Adrenal gland (tissue), 19 donors: ENCODE measurements at places on chromosomes 16 and 17.
A peak's percentile ranks its signal among the peaks of the same experiment; 100 is the strongest.

GRCh38 chr17:17156511-17156910, 49.6 kb downstream of the PLD6 start:
- peaks cover 94% of the 10 kb centered on the region for H3K36me3 ChIP-seq
- DNase-seq: no peak
- H3K27ac ChIP-seq: no peak overlapping the region
- no peak overlapping the region for H3K4me3 ChIP-seq
- no peaks in the 10 kb centered on the region for H3K27me3 ChIP-seq
- H3K4me1 ChIP-seq: peaks cover 9% of the 10 kb centered on the region

- no peaks in the 10 kb centered on the region for H3K36me3 ChIP-seq
- no peaks in the 10 kb centered on the region for H3K27me3 ChIP-seq
- H3K4me1 ChIP-seq: no peaks in the 10 kb centered on the region
- no peak overlapping the region for H3K4me3 ChIP-seq
Observed at GRCh38 chr16:19294156-19294649, 8.7 kb downstream of the CLEC19A start.

DNA sequence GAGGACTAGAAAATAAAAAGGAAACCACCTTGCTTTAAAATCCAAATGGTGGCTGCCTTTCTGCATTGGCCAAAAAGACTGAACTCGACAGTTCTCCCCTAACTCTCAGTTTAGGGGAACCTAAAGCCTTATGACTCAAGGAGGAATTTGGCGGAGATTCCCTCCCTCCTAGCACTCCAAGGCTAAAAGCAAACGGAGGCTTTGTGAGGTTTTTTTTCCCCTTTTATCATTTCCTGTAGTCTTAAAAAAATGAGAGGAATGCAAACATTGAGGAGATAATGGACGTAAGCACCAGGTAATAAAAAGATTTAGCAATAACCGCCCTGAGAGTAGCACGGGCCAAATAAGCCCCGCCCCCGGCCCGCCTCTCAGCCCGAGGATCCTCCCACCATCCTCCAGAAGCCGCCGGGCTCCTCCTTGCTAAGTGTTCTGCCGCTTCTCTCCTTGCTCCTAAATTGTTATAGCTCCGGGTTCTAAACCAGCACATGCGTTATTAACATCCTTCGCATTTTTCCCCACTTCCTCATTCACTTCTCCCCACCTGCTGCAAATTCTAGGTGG, 5.8 kb upstream of the KIFC3 start:
- DNase-seq: peak; percentile 88
- no peaks in the 10 kb centered on the region for H3K36me3 ChIP-seq
- H3K27ac ChIP-seq: peak overlapping the region; percentile 83

GRCh38 chr17:37792787-37793186, 47.9 kb upstream of the HNF1B start:
- H3K27ac ChIP-seq: no peak overlapping the region
- H3K36me3 ChIP-seq: no peaks in the 10 kb centered on the region
- no peak for DNase-seq
- no peak overlapping the region for H3K4me3 ChIP-seq
- H3K4me1 ChIP-seq: no peaks in the 10 kb centered on the region

DNA sequence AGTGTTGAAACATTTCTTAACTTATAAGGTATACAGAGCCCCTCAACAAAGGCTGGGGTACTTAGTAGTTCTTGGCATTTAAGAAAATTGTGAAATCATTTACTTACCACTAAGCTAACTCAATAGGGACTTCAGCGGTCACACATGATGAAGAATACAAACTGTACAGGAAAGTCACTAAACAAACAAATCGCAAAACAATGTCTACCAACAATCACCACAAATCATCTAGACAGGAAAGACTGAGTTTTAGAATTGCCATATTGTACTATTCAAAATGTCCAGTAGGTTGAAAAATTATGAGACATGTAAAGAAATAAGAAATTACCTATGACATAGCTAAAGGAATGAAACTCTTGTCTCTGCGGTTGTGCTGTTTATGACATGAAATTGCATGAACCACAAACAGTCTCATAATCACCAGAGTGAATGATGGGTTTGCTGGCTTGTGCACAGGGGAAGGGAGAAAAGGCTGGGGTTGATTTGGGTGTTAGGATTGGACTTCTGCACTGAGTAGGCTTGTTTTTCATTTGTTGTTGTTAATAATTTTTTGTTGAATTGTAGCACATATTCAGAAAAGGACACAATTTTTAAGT, 441.1 kb upstream of the MON1B start:
- no peak overlapping the region for H3K4me3 ChIP-seq
- H3K36me3 ChIP-seq: no peaks in the 10 kb centered on the region
- H3K4me1 ChIP-seq: no peaks in the 10 kb centered on the region
- H3K27ac ChIP-seq: no peak overlapping the region
- H3K27me3 ChIP-seq: no peaks in the 10 kb centered on the region
- DNase-seq: no peak

DNA sequence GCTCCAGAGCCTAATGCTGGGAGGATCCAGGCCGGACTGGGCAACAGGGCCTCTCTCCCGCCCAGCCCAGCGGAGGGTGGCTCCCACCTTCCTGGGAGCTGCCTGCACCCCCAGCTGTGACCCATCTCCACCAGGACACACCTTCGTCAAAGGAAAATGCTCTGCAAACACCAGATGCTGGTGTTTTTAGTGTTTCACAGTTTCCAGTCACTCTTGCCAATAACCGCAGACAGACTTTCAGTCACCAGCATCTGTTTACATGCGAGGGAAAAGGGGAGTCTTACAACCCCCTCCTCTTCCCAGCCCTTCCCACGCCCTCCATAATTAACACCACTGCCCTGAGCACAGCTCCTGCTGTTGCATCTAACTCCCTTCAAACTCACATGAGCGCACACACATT, 25.3 kb downstream of the KLHDC4 start:
- H3K36me3 ChIP-seq: peaks cover 17% of the 10 kb centered on the region
- no peak for DNase-seq
- H3K4me3 ChIP-seq: no peak overlapping the region
- H3K27me3 ChIP-seq: no peaks in the 10 kb centered on the region
- H3K27ac ChIP-seq: no peak overlapping the region
- no peaks in the 10 kb centered on the region for H3K4me1 ChIP-seq

- H3K27me3 ChIP-seq: no peaks in the 10 kb centered on the region
- H3K27ac ChIP-seq: no peak overlapping the region
- no peak overlapping the region for H3K4me3 ChIP-seq
Observed at GRCh38 chr17:16474012-16474725, 17.8 kb downstream of the LRRC75A start.

DNA sequence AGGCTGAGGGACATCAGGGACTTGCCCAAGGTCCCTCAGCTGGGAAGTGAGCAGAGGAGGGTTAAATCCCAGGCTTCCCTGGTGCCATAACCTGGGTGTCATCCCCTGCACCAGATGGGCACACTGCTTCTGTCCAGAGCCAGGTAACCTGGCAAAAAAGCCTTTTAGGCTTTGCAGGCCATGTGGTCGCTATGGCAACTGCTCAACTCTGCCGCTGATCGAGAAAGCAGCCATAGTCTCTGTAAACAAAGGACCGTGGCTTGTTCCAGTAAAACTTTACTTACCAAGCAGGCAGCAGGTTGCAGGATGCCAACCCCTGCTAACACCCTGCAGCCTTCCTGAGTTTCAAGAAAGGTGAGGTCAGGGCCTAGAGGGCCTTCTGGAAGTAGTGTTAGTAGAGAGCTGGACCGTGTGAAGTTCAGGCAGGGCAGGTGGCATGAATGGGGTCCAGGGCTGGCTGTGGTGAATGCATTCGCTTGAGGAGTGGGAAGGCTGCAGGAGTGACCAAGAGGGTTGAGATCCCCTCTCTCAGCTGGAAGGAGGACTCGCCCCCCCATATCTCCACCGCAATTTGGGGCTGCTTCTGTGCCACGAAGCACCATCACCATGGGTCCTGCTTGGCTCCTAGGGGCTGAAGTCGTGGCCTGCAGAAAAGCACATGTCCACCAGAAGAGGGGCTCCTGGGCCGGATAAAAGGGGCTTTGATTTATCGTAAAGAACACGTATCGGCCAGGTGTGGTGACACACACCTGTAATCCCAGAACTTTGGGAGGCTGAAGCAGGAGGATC, 91.3 kb downstream of the SOCS1 start:
- peaks cover 6% of the 10 kb centered on the region for H3K36me3 ChIP-seq
- peaks cover 28% of the 10 kb centered on the region for H3K4me1 ChIP-seq
- DNase-seq: no peak
- no peaks in the 10 kb centered on the region for H3K27me3 ChIP-seq

- H3K4me3 ChIP-seq: no peak overlapping the region
- no peaks in the 10 kb centered on the region for H3K4me1 ChIP-seq
- no peak overlapping the region for H3K27ac ChIP-seq
- no peaks in the 10 kb centered on the region for H3K36me3 ChIP-seq
- DNase-seq: no peak
Observed at GRCh38 chr16:26667307-26667706, 399.4 kb upstream of the C16orf82 start.

- no peaks in the 10 kb centered on the region for H3K27me3 ChIP-seq
- DNase-seq: no peak
- no peak overlapping the region for H3K27ac ChIP-seq
Observed at GRCh38 chr17:44209786-44210341, 9.6 kb downstream of the UBTF start.

- H3K27me3 ChIP-seq: no peaks in the 10 kb centered on the region
- H3K36me3 ChIP-seq: no peaks in the 10 kb centered on the region
- peaks cover 42% of the 10 kb centered on the region for H3K4me1 ChIP-seq
Observed at GRCh38 chr17:29620271-29620670, 2.4 kb downstream of the CORO6 start.

GRCh38 chr17:38907930-38908675, 17.3 kb upstream of the LASP1NB start:
- H3K27ac ChIP-seq: no peak overlapping the region
- H3K27me3 ChIP-seq: no peaks in the 10 kb centered on the region
- H3K4me1 ChIP-seq: peaks cover 12% of the 10 kb centered on the region
- no peak for DNase-seq
- no peaks in the 10 kb centered on the region for H3K36me3 ChIP-seq
- no peak overlapping the region for H3K4me3 ChIP-seq

DNA sequence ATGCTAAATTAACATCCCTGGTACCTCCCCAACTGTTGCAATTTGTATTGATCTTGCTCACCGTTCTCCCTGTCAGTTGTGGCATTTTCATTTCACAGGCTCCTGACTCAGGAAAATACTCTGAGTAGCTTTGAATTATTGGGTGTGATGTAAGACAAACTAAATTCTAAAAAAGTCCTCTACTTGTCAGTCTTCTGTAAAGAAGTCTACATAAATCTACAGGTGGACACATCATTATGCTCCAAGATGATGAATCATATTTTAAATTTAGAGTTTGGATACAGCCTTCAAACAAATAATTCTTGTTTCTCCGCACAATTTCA, 47.2 kb downstream of the MARCHF10 start:
- no peaks in the 10 kb centered on the region for H3K27me3 ChIP-seq
- H3K4me3 ChIP-seq: no peak overlapping the region
- DNase-seq: no peak
- H3K36me3 ChIP-seq: no peaks in the 10 kb centered on the region
- H3K4me1 ChIP-seq: no peaks in the 10 kb centered on the region

- H3K4me1 ChIP-seq: peaks cover 5% of the 10 kb centered on the region
- no peak within 1 kb of the TSS for H3K27ac ChIP-seq
- peak within 1 kb of the TSS; percentile 96 for H3K4me3 ChIP-seq
- peak; percentile 31 for DNase-seq
- peaks cover 4% of the 10 kb centered on the region for H3K36me3 ChIP-seq
Observed at GRCh38 chr17:32927724-32928585, at the start of gene TMEM98. Gene TMEM98 (plus strand): TSS chr17:32928153. CDS start chr17:32931529, 3,376 bp downstream.

GRCh38 chr16:47667956-47668355, 206.8 kb downstream of the PHKB start:
- no peaks in the 10 kb centered on the region for H3K27me3 ChIP-seq
- H3K27ac ChIP-seq: no peak overlapping the region
- no peaks in the 10 kb centered on the region for H3K36me3 ChIP-seq
- DNase-seq: no peak

DNA sequence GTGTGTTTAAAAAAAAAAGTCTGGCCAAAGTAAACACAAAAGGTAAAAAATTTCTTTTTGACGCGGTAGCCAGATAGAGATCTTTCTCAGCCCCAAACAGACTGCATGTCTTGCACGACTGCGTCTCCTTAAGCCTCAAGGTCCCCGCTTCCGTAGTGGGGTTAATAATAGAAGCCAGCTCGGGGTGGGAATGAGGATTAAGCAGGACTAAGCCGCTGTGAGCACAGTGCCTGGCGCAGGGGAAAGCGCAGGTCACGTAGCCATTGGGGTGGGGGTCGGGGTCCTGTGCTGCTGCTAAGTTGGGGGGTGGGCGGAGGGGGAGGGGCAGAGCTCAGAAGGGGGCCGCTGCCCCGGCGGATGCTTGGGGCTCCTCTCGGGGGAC, 521 bp downstream of the GGA2 start:
- H3K27ac ChIP-seq: no peak overlapping the region
- H3K36me3 ChIP-seq: no peaks in the 10 kb centered on the region
- peak overlapping the region; percentile 77 for H3K4me3 ChIP-seq

DNA sequence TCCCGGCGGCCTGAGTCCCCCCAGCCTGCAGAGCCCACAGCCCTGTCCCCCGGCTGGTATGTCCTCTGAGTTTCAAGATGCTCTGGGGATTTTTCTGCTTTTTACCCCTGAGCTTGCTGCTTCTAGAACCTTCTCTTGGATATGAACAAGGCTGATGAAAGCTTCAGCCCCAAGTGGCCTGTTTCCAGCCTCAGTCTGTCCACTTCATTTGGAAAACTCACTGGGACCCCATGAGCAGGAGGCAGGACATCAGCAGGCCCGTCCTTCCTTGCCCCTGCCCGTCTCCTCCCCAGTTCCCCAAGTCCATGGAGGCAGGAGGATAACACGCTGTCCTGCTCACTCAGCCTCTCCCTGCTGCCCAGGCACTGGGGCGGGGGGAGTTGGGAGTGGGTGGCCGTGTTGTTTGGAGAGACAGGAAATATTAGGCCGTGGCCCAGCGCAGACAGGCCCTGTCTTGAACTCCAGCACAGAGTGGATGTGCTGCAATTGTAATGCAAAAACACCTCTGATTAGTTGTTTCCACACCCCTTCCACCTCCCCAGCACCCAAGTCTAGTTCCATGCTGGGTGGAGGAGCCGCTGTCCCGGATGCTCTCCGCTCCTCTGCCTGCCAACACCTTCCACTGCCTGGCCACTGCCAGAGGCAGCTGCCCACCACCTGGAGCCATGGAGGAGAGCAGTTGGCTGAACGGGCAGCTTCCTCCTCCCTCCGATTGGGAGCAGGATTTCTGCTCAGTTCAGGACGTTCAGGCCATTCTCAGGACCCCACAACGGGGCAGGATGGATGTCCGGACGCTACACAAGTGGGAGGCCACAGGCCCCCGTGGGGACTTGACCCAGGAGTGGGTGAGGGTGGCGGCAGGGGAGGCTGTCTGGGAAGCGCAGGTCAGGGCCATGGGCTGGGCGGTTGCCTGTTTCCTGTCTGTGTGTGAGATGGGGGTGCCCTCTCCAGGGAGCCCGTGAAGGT, 216.9 kb upstream of the GSE1 start:
- peaks cover 47% of the 10 kb centered on the region for H3K4me1 ChIP-seq
- no peak for DNase-seq
- peak overlapping the region; percentile 30 for H3K27ac ChIP-seq

GRCh38 chr17:45218895-45219661, 2.6 kb upstream of the FMNL1 start:
- DNase-seq: peak; percentile 79
- H3K36me3 ChIP-seq: no peaks in the 10 kb centered on the region
- no peak overlapping the region for H3K27ac ChIP-seq
- H3K4me3 ChIP-seq: no peak overlapping the region
- no peaks in the 10 kb centered on the region for H3K4me1 ChIP-seq
- no peaks in the 10 kb centered on the region for H3K27me3 ChIP-seq

GRCh38 chr16:49439676-49440075, 66.1 kb downstream of the C16orf78 start:
- no peaks in the 10 kb centered on the region for H3K27me3 ChIP-seq
- H3K4me1 ChIP-seq: no peaks in the 10 kb centered on the region
- DNase-seq: no peak
- no peak overlapping the region for H3K4me3 ChIP-seq
